ENCODE measurements at places on chromosomes 2 and 18. TPM values are rescaled to one million over a fixed set of nuclear protein-coding genes. Genes with fewer than 3 reads are reported as not detected.

GRCh38 chr2:105867587-105867986 is 122.9 kb downstream of the NCK2 start:
- DNase-seq, result no peak

DNA sequence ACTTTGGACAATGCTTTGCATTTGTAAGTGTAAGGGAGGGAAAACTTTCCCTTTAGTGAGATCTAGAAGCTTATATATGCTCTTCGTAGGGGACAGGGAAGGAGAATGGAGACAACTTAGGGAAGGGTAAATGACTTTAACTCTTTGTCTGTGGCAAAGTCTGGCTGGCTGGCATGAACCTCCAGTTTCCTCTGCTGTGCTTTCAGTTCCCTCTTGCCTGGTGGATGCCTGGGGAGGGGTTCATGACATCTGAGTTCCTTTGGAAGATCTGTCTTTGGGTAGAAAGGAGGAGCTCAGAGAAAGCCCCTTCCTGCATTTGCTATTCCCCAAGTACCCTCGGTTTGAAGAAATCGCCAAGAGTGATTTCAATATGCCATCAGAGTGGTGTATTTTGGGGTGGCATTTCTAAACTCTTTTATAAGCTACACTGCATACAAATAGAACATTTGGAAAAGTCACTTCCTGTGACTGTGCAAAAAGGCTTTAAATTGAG is 143.6 kb downstream of the VAPA start:
- no peak for DNase-seq

Gene ABHD1
- not detected for total RNA-seq

DNA sequence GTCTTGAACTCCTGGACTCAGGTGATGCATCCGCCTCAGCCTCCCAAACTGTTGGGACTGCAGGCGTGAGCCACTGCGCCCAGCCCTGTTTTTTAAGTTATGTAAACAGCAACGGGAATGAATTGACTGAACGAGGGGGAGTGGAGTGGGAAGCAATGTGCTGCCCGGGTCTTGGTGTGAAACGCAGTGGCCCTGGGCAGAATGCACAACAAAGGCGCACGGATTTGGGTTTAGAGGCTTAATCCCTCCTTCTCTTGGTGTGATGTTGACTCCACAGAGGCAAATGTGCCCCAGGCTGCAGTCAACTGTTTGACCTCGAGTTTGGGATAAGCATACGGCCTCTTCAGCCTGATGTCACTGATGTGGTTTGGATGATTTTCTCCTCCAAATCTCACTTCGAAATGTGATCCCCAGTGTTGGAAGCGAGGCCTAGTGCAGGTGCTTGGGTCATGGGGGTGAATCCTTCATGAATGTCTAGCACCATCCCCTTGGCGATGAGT is 97.4 kb downstream of the AGAP1 start:
- DNase-seq, result no peak

DNA sequence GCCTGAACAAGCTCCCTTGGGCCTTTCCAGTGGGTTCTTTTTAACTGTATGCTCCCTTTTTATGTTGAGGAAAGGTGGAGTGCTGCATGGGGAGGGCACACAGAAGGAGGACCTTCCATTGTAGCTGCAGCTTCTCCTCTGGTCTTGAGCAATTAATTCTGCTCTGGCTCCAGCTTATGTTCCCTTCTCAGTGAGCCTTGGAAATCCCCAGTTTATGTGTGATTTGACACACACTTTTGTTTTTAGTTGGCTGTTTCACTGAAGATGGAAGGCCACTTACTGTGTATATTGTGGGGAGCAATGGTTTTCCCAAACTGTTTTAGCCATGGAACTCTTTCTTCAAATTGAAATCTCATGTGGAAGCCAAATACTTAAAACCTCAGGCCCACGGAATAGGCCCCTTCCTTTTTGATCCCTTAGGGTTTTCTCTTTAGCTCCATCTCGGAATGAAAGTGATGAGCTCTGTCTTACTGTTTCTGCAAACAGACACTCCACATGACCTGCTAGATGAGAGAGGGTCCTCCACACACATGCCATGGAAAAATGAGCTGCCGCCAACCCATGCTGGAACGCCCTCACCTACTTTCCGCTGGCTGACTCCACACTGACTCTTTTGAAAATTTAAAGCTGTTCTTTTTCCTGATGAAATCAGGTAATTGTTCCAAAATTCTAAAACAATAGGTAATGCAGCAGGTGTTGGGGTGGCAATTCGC is 280.9 kb upstream of the SIX2 start:
- no peak for DNase-seq

GRCh38 chr18:49365346-49365745 is 95.1 kb downstream of the DYM start:
- no peak for DNase-seq

- DNase-seq, result no peak
These were observed 8.8 kb upstream of the ADI1 start for GRCh38 chr2:3527886-3528785.

DNA sequence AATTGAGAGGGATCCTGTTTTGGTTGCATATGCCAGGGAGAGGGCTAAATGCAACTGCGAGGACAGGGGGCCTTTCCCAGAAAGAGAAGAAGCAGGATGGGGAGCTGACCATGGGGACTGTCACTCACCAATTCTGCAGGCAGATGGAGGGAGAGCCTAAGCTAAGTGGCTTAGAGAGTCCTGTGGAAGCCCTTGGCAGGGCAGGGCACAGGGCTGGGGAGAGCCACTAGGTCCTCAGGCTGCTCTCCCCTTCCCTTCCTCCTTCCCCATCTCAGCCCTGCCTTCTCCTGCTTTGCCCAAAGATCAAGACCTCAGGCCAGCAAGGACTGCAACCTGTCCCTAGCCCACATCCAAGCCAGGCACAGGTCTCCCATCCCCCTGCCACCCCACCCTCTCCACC is 24.4 kb upstream of the CATIP start:
- no peak for DNase-seq

- no peak for DNase-seq
These were observed 597.2 kb downstream of the DCDC2C start for GRCh38 chr2:4300616-4301015.

All from ascending aorta (tissue), 2 donors.